ENCODE measurements at places on chromosomes 13 and 19. TPM values are rescaled to one million over a fixed set of nuclear protein-coding genes. Genes with fewer than 3 reads are reported as not detected.

ASPDH gene
- polyA plus RNA-seq: 115 TPM

DNA sequence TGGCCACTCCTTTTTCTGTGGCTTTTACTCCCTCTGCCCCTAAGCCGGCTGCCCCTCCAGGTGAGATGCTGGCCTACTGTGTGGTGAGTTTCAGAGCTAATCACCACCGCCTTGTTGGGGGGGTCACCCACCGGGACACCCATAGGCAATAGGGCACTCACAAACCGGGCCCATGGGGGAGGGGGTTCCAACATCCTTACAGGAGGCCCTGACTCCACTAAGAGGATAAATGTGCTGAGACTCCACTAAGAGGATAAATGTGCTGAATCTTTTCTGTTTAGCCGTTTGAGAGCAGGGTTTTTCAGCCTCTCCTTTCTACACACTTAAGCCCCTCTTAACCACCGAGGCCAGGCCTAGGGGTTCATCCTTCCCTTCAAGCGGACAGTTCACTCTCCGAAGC, 73.7 kb downstream of the SLC15A1 start:
- DNase-seq: no peak

- no peak for DNase-seq
These were observed 8.9 kb upstream of the WBP4 start for GRCh38 chr13:41052441-41052840.

PROZ gene
- 20.0 TPM for polyA plus RNA-seq

- DNase-seq: no peak
These were observed 262.4 kb upstream of the MIR17HG start for GRCh38 chr13:91085127-91085526.

DNA sequence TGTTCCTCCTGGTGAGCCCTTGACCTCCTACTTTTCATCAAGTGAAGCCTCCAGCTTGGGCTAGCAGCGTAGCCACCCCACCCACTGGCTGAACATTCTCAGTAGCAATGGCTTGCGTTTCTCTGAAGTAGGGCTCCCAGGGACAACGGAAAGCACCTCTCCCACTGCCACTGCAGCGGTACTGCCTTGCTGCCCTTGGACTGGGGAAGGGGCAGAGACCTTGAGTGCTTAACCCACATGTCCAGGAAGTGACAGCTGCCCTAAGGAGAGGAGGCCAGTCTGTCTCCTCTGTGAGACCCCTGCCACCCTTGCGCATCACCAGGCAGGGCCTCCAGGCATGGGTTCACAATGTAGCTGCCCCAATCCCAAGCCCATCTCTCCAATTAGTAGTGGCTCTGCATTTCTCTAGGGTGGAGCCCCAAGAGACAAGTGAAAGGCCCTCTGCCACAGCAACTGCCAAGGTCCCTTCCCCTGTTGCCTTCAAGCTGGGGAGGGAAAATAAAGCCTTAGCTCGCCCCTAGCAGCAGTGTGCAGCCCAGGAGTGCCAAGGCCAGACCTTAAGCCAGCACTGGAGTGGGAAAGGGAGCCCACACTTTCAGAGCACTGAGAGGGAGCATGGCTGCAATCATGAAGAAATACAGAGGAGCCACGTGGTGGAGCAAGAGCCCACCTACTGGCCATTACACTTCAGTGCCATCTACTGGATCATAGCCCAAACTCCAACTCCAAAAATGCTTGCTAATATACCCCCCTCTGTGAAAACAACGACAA, 175.9 kb upstream of the TRPC4 start:
- no peak for DNase-seq

KATNAL1 gene
- 2.5 TPM for polyA plus RNA-seq

- no peak for DNase-seq
These were observed 385.4 kb upstream of the SLC10A2 start for GRCh38 chr13:103451656-103452055.

GRCh38 chr13:42149136-42149535, 100.7 kb downstream of the DGKH start:
- DNase-seq: no peak

MISP3 gene
- 32.0 TPM for polyA plus RNA-seq

- DNase-seq: no peak
These were observed 666 bp downstream of the BIVM start for GRCh38 chr13:102799426-102800144.

DNA sequence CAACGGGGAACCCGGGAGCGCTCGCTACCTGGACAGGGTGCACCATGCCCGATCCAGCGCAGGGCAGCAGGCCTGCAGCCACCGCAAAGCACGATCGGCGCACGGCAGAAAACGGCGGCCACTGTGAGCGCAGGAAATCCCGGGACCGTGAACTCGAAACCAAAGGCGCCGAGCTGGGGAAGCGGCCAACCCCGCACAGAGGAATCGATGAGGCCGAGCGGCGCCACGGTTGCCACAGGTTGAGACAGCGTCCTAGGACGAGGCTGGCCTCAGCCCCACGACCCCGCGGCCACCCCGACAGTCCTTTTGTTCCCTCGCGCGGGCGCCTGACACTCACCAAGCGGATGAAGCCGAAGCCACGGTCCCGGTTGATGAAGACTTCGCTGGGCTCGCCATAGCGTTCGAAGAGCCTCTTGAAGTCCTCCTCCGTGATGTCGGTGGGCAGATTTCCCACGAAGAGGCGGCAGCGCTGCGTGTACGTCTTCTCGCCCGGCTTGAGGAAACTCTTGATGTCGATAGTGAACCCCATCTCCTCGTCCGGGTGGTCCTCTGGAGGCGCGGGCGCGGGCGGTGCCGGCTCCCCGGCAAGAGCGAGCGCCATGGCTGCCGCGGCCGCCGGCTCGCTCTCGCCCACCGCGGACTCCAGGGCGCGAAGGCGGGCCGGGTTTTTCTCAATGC, 557 bp downstream of the PSPC1 start:
- peak; percentile 77 for DNase-seq

NCAN gene
- polyA plus RNA-seq: not detected
